ENCODE measurements at places on chromosomes 13 and 19.

DNA sequence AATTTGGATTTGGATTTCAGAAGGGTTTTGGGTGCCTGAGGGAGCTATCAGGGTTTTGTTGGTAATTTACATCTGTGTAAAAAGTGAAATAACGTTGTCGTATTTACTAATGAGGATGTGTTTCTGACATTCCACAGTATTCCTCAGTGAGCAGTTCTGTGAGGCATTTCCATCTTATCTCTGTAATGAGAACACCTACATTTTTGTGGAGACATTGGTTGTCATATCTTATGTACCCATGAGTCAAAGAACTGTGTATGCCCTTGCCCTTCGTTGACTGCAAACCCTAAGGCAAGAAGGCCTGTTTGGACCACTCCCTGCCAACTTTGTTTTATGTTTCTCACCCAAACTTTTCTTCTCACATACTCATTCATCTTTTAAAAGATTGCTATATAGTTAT, 14.2 kb upstream of the IL17D start:
- DNase-seq, result no peak

DNA sequence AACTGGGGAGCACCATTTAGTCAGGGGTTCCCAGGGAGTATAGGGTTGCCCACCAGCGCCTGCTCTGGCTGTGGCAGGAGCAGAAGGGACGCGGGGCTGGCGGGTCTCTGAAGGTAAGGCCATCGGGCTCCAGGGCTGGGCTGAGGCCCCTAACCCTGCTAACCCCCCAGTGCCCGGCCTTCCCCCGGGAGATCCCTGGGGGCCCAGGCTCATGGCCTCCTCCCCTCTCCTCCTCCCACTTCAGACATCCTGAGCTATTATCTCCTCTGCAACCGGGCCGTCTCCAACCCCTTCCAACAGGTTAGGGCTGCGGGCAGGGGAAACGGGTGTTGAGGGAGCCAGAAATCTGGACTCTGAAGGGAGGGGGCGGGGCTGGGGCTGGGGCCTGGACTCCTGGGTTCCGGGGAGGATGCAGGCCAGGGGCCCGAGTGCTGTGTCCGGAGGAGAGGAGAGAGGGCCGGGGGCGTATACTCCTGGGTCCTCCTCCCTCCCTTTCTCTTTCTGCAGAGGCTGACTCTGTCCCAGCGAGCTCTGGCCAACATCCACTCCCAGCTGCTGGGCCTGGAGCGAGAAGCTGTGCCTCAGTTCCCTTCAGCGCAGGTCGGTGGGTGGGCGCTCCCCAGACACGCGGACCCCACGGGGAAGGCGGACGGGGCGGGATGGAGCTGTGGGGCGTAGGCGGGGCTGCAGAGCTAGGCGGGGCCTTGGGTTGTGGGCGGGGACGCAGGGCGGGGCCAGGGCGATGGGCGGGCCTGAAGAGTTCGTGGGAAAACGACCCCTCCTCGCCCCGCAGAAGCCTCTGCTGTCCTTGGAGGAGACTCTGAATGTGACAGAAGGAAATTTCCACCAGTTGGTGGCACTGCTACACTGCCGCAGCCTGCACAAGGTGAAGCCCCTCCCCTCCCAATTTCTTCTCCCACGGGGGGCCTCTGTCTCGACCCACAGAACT, 15.3 kb downstream of the TTYH1 start:
- DNase-seq, result peak; percentile 64

GRCh38 chr13:40498461-40498860, 168.0 kb downstream of the FOXO1 start:
- no peak for DNase-seq

GRCh38 chr19:4086411-4086867, 19.7 kb upstream of the ZBTB7A start:
- DNase-seq, result no peak

- DNase-seq, result no peak
Measured at GRCh38 chr13:77894743-77895142, 23.9 kb downstream of the EDNRB start.

DNA sequence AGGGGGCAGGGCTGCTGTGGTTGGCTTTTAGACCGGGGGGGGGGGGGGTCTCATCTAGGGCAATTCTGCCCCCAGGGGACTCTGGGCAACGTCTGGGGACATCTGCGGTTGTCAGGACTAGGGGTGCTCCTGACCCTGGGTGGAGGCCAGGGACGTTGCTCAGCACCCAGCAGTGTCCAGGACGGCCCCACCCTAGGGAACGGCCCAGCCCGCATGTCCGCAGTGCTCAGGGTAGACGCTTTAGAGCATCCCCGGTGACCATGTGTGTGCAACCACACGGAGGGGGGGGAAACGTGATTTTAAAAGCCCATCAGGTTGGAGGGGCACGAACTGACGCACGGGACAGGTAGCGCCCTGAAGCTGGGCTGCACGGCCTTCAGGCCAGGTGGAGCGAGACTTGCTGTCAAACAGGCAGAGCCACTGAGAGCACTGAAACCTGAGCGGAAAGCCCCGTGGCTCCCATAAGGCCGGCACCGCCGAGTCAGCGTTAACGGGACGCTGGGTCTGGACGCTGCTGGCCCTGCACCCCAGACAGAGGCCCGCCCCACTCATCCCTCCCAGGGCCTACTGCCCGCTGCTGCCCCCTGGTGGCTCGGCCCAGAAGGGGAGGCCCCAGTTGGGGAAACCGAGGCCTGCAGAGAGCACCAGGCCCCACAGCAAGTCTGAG, 8.3 kb downstream of the CACTIN start:
- peak; percentile 58 for DNase-seq

DNA sequence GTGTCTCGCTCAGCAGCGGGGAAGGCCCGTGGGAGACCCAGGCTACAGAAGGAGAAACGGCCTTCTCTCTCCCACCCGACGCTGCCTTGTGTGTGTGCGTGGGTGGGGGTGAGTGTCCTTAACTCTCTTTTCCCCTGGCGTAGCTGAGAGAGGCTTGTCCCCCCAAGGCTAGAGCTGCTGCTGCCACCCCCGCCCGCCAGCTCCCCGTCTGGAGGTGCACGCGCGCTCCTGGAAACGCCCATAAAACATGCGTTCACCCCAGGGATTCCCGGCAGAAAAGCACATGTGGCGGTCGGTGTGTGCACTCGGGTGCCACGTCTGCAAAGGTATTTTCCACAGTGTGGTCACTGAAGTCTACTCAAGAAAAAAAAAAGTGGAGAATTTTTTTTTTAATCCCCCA, 36.1 kb downstream of the GADD45B start:
- DNase-seq, result no peak

- DNase-seq, result no peak
Measured at GRCh38 chr19:47487551-47488515, 3.8 kb upstream of the KPTN start.

- no peak for DNase-seq
Measured at GRCh38 chr19:17234911-17235299, 8.9 kb downstream of the OCEL1 start.

All from stimulated activated effector memory CD8-positive, alpha-beta T cell treated with anti-CD3 and anti-CD28 coated beads, Interleukin-12 subunit alpha, Interleukin-12 subunit beta, amount 100 ng/mL, for 72 hours (primary cell).